ENCODE measurements at places on chromosomes 7 and 10.

GRCh38 chr10:109650228-109650627, 273.1 kb downstream of the XPNPEP1 start:
- no peak for DNase-seq

- DNase-seq = peak; percentile 22
Observed at GRCh38 chr10:13528123-13528874, 515 bp downstream of the BEND7 start.

GRCh38 chr7:31950091-31950755, 120.0 kb downstream of the PDE1C start:
- DNase-seq = no peak

GRCh38 chr10:24707445-24707844, 16.2 kb downstream of the ARHGAP21 start:
- no peak for DNase-seq

DNA sequence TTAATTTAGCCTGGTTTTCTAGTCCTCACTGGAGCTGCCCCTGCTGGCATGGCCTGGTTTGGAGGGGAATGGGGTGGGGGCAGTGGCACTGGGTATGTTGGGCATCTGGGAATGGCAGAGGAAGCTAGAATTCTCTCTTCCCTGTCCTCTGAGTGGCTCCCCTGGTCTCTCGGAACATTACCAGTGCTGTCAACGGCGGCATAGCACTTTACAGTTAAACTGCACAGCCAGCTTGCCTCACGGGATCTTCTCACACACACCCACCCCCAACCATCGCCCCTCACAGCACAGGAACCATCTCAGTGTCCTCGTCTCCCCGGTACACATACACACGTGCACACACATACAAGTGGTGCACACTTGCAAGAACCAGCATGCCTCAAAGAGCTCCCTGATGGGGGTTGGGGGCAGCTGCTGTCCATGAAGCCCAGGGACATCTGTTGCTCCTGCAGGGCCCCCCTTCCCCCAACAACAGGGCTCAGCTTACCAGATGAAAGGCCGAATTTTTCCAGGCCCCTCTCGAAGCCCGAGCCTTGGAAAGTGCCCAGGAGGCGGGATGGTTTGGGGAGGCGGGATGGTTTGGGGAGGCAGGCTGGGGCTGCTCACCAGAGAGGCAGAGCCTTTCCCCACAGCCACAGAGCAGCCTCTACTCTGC, 41.0 kb downstream of the TSPAN15 start:
- no peak for DNase-seq

- no peak for DNase-seq
Observed at GRCh38 chr7:77867537-77867865, 68.9 kb downstream of the PHTF2 start.

GRCh38 chr7:98907570-98907969, 29.2 kb downstream of the TRRAP start:
- DNase-seq = no peak

GRCh38 chr7:33831389-33832141, 73.8 kb upstream of the BMPER start:
- DNase-seq = peak; percentile 29

GRCh38 chr10:102646610-102647442, 2.5 kb downstream of the TRIM8 start:
- DNase-seq = peak; percentile 63

DNA sequence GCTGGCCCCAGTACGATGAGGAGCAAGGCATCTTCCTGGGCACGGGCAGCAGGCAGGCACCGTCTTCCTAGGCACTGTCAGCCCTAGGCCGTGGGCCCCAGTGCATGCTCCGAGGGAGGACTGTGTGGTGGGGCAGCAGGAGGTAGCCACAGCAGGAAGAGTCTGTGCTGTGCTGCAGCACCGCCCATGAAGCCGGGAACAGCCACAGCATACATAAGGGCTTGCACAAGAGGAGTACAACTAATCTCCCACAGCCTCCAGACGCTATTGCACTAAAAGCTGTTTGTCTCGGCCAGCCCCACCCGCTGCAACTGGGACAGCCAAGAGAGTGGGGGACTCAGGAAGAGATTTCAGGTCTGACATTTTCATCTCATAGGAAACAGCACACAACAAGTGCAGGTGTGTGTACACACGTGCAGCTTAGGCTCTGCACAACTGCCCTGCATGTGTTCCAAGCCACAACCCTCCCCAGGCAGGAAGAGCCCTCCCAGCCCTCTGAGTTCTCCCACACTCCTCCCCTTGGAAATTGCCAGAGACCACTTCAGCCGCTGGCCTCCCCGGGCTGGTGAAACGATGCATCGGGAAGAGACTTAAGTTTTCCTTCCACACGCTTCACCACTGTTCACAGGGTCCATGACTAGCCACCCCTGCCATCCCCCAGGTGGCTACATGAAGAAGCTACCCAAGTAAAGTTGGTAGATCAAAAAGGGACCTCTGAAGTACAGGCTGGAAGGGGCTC, 88.1 kb upstream of the DDC start:
- DNase-seq = no peak

Data from RWPE1 (cell line).